ENCODE measurements at places on chromosomes 13 and 19. TPM values are rescaled to one million over a fixed set of nuclear protein-coding genes. Genes with fewer than 3 reads are reported as not detected.

LILRB1 gene
- 0.54 TPM for total RNA-seq

ZNF837 gene
- 0.73 TPM for total RNA-seq

PNMA8A gene
- total RNA-seq, result 41.1 TPM

ZNF846 gene
- total RNA-seq, result 41.1 TPM

NPHS1 gene
- total RNA-seq, result 0.73 TPM

TRPM4 gene
- 5.7 TPM for total RNA-seq

PRR22 gene
- total RNA-seq, result 0.54 TPM

ZNF556 gene
- 0.18 TPM for total RNA-seq

MTUS2 gene
- total RNA-seq, result 16.0 TPM

SERTAD3 gene
- total RNA-seq, result 6.5 TPM

KCNC3 gene
- total RNA-seq, result 6.3 TPM

PLIN3 gene
- 12.7 TPM for total RNA-seq

ZNF610 gene
- 20.0 TPM for total RNA-seq

ZNF850 gene
- 6.9 TPM for total RNA-seq

GPR4 gene
- total RNA-seq, result 0.36 TPM

CEACAM1 gene
- 0.36 TPM for total RNA-seq

LAMP1 gene
- total RNA-seq, result 48.3 TPM

CEACAM20 gene
- total RNA-seq, result not detected

PLPP2 gene
- total RNA-seq, result 10.1 TPM

MIDN gene
- 13.6 TPM for total RNA-seq

ZNF66 gene
- total RNA-seq, result 39.4 TPM

MBD3L2 gene
- total RNA-seq, result not detected

CEACAM21 gene
- total RNA-seq, result 2.4 TPM

C19orf67 gene
- total RNA-seq, result not detected

ATP4B gene
- total RNA-seq, result not detected

KCTD4 gene
- total RNA-seq, result 0.91 TPM

CHST8 gene
- 7.3 TPM for total RNA-seq

MYH14 gene
- 2.6 TPM for total RNA-seq

DHRS12 gene
- total RNA-seq, result 3.1 TPM

TNNT1 gene
- total RNA-seq, result 1.00 TPM

CGB2 gene
- not detected for total RNA-seq

SIGLEC8 gene
- 0.82 TPM for total RNA-seq

NTF4 gene
- total RNA-seq, result not detected

ZNF222 gene
- 8.0 TPM for total RNA-seq

All from cerebellum (tissue), 4 donors.